Body of pancreas (tissue), 4 donors: ENCODE measurements at places on chromosomes 13 and 19.

DNA sequence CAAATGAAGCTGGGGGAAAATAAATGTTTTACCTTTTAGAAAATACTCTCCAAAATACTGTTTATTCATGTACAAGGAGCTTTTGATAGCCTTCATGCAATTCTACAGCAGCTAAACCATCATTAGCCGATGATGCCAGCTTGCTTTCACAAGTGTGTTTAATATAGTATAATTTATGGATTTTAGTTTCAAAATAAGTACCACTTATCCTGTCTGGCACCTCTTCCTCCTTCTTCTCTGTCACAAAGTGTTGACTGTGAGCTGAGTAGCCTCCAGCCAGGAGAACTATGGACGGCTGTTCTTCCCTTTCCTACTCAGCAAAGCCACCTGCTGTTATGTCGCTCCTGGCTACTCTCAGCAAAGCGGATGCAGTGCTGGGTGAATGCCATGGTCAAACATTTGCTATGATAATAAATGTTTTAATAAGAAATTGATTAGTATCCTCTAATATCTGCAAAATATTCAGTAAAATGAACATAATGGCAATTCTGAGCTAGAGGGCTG lies 238.2 kb downstream of the LIG4 start:
- H3K27me3 ChIP-seq, result no peaks in the 10 kb centered on the region
- H3K27ac ChIP-seq, result no peak overlapping the region
- H3K4me3 ChIP-seq, result no peak overlapping the region

GRCh38 chr13:111480976-111481375 lies 160.5 kb downstream of the TEX29 start:
- H3K27ac ChIP-seq, result no peak overlapping the region
- no peaks in the 10 kb centered on the region for H3K36me3 ChIP-seq
- peak; percentile 28 for DNase-seq
- no peak overlapping the region for H3K4me3 ChIP-seq
- no peaks in the 10 kb centered on the region for H3K27me3 ChIP-seq

- H3K4me1 ChIP-seq, result no peaks in the 10 kb centered on the region
- H3K36me3 ChIP-seq, result no peaks in the 10 kb centered on the region
- no peaks in the 10 kb centered on the region for H3K27me3 ChIP-seq
- no peak overlapping the region for H3K4me3 ChIP-seq
- no peak overlapping the region for H3K27ac ChIP-seq
Measured at GRCh38 chr13:71814806-71815360, 52.1 kb downstream of the DACH1 start.

DNA sequence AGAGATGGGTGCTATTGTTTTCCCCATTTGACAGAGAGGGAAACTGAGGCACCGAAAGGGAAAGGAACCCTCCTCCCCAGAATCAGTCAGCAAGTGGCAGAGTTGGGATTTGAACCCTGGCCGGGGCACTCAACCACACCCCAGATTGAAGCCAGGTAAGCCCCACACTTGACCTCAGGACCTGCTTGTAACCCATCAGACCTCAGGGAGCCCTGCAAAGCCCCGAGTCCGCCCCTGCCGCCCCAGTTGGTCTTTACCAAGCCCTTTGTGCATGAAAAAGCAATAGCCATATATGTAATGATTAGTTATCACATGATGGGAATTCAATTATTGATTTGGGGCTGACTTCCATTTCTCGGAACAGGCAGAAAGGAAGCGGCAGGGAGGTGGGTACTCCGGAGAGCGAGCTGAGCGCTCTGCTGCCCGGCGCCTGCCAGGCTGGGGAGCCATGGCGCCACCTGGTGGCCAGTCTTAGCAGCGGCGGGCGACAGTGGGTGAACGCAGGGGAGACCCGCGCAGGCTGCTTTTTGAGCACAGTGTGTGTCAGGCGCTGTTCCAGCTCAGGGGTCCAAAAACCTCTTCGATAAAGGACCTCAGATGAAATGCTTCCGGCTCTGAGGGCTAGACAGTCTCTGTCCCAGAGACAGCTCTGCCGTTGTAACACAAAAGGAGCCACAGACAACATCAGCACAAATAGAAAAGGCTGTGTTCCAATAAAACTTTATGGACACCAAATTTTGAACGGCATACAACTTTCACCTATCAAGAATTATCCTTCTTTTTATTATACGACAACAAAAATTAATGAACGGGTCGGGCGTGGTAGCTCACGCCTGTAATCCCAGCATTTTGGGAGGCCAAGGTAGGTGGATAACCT lies 82.9 kb upstream of the CACNA1A start:
- no peak overlapping the region for H3K27ac ChIP-seq
- H3K36me3 ChIP-seq, result no peaks in the 10 kb centered on the region
- no peak overlapping the region for H3K4me3 ChIP-seq
- no peaks in the 10 kb centered on the region for H3K4me1 ChIP-seq
- H3K27me3 ChIP-seq, result peaks cover 4% of the 10 kb centered on the region

DNA sequence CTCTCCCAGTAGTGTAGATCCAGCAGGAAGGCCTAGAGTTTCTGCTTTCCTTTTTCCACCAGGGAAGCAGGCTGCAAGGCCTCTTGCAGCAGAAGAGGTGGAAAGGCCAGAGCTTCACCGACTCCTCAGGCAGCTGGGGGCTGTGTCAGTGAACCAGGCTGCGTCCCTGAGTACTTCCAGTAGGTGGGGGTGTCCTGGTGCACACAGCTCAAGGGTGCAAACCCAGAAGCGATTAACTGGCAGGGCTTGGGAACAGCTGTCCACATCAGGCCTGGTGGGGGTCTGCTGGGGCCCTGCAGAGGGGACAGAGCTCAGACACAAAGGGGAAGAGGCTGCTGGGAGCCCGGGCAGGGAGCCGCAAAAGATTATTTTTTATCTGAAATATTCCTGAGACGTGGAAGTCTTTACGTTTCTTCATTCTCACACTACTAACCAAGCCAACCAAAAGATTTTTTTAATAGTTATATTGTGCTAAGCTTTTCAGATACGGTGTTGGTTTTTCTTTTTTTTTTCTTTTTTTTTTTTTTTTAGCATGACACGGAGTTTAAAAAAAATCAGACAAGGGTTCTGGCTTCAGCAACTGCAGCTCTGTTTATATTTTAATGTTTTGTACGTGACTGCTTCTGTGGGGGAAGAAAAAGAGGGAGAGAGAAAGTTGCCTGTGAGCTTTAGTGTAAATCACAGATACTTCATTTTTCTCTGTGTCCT lies 11.0 kb downstream of the TSHZ3 start:
- H3K27me3 ChIP-seq, result no peaks in the 10 kb centered on the region
- H3K27ac ChIP-seq, result no peak overlapping the region
- H3K4me1 ChIP-seq, result peaks cover 11% of the 10 kb centered on the region
- H3K4me3 ChIP-seq, result no peak overlapping the region
- no peaks in the 10 kb centered on the region for H3K36me3 ChIP-seq
